ENCODE measurements at places on chromosomes 5 and 9.

DNA sequence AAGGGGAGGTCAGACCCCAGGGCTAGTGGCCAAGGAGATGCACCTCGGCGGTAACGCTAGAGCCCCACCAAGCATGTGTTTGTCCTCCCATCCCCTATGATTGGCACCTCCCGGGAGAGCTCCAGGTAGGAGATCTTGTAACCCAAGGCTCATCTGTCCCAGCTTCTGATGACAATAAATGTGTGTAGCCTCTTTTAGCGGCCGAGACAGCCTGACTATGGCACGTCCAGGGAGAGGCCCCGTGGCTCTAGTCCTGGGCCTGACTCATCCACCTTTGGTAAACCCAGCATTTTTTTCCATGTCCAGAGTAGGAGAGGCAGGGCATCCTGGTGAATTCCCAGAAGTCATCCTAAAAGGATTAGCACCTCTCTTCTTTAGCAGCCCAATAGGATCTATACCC lies 39.2 kb downstream of the IRF1 start:
- no peak for DNase-seq

- DNase-seq = no peak
These were observed 1774.7 kb upstream of the ACO1 start for GRCh38 chr9:30609713-30610112.

- no peak for DNase-seq
These were observed 5.9 kb downstream of the PNPLA7 start for GRCh38 chr9:137544176-137544760.

GRCh38 chr5:91090995-91091394 lies 292.1 kb downstream of the ARRDC3 start:
- no peak for DNase-seq

- no peak for DNase-seq
These were observed 576.5 kb downstream of the CSNK1G3 start for GRCh38 chr5:124088289-124089032.

DNA sequence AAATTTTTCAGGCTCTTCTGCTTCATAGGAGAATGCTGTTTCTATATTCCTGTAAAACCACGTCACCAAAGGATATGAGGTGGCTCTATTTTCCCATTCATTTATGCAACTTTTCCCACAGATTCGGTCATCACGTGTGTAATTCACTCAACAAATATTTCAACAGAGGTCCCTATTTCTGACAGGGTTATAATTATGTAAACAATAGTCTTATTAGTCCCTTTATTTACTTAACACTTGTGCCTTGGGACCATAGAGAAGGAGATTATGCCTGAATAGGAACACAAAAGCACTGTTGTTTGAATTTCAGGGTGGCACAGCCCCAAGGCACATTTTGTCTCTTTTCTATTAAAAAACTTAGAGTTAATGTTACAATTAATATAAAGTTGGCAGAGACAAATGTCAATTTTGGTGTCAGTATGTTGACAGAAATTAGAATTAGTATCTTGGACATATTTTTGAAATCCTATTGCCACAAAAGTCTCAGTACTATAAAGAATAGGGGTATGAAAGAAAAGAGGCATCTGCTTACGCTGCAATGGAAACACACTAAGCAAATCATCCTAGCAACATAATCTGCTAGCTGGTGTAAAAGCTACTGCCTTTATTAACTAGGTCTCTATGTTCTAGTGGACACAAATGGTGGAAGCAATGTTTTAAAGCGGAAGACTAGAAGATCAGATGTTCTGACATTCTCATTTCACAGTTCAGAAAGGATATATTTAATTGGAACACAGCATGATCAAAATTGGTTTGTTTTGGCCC lies 229.1 kb upstream of the TBCA start:
- DNase-seq = no peak

GRCh38 chr5:88746438-88746882 lies 136.5 kb downstream of the MEF2C start:
- DNase-seq = no peak

- DNase-seq = no peak
These were observed 21.7 kb upstream of the DOLPP1 start for GRCh38 chr9:129058965-129059795.

- DNase-seq = peak; percentile 11
These were observed 138.9 kb downstream of the GADD45G start for GRCh38 chr9:89743573-89744254.

GRCh38 chr9:131308906-131309529 lies 19.5 kb downstream of the PLPP7 start:
- DNase-seq = no peak

DNA sequence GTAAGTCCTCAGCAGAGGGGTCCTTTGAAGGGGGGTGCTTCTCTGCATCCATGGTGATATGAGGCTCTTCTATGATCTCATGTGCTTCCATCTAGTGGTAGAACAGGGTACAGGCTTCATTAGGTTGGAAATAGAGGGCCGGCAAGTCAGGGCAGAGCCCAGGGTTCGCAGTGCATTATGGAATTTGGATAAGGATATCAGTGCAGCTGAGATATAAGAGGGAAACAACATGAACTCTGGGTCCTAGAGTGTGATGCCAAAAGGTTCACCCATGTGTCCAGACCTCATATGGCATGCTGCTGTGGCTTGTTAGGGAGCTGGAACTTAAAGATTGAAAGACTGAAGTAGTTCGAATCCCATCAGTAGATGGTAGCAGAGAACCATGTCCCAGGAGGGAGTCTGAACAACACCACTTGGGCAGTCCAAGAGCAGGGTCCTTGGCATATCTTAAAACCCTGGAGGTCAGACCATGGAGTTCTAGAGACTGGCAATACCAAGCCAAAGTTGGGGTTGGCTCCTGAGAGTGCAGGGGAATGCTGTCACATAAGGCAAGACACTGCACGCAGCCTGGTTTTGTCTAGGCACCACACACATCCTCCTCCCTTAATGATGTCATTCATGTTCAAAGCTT lies 2.3 kb downstream of the FAM221B start:
- DNase-seq = no peak

Data from stimulated activated CD4-positive, alpha-beta T cell treated with anti-CD3 and anti-CD28 coated beads, Interleukin-12 subunit alpha, Interleukin-12 subunit beta, amount 100 ng/mL, for 4 hours (primary cell).